ENCODE measurements at places on chromosomes 3 and 15.

DNA sequence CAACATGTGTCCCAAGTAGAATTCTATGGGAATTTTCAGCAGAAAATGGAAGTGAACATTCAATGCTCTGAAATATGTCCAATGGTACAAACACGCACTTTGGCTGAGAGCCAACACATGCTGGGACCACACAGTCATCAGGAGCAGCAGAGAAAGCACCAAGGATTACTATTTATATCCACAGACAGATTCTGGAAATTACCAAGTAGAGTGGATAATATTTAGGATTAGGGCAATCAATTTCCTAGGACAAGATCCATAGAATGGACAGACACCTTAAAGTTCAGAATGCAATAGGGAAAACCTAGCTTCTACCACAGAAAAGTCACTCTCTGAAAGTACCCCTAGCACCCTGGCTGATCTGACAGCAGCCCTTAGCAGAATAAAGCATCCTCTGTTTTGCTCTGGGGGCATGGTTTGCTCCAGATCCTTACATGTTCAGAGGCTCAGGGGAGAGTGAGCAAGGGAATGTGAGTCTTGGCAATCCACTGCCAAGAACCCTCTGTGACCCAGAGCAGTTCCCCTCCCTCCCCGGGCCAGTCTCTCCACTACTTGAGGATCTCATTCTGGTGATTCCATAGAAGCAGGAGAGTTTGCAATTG is 206.0 kb upstream of the WNT5A start:
- no peak for DNase-seq

- DNase-seq: no peak
Measured at GRCh38 chr3:38622336-38622735, 27.2 kb downstream of the SCN5A start.

DNA sequence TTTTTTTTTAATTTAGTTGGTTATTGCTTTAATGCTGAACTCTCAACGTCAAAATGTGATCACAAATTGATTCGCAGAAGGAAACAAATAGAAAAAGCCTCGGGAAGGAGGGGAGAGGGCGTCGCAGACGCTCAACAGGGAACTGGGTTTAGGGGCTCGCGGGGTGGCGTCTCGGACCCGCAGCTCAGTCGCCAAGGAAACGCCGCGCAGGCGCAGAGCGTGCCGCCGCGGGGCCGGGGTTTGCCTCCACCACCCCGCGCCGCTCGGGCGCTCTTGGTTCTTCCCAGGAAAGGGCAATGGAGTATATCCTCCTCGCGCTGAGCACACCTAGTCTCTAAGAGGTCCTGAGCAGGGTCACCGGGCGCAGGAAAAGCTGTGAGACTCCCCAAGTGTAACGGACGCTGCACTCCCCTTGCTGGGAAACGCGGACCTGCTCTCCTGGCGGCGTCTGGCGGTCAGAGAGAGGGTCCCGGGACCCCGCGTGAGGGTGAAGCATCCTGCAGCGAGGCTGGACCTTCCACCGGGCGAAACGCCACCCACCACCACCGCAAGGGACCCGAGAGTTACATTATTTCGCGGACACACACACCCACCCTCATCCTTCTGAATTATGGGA is 753 bp downstream of the PLCH1 start:
- no peak for DNase-seq

GRCh38 chr3:12661926-12662592 is 1.9 kb downstream of the RAF1 start:
- no peak for DNase-seq

GRCh38 chr3:124504332-124505059 is 225.8 kb upstream of the UMPS start:
- DNase-seq: no peak

DNA sequence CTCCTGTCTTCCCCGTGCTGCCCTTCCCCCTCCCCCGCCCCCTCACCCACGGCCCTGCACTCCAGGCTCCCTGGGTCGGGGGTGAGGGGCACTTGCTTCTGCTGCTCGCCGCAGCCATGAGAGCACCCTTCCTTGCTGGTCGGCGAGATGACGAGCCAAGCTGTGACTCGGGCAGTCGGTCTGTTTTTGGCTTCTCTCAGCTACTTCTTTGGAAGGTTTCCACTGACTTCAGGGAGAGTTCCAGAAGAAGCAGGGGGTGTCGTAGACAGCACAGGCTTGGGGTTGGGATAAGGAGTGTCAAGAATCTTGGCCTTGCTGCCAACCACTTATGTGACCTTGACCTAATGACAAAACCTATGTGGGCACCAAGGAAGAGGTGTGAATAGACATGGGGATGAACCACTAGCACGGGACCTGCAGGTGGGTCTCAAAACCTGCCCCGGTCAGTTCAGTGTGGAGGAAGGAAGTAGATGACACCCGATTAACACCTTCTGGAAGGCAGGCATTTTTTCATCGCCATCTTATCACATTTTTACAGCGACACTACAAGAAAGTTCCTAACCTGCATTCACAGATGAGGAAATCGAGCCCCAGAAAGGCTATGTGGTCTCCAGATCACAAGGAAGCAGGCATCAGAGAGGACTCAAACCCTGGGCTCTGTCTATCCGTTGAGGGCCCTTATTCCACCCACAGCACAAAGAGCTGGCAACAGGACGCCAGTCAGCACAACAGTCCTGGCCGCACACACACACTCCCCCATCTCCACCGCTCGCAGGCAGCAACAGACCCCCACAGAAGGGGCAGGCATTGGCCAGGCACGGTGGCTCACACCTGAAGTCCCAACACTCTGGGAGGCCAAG is 120.9 kb downstream of the LIPC start:
- no peak for DNase-seq
